HL-60 (cell line): ENCODE measurements at places on chromosomes 7 and 10.

GRCh38 chr7:152528612-152529011 is 92.8 kb upstream of the KMT2C start:
- DNase-seq, result no peak

GRCh38 chr10:6400821-6401465 is 179.1 kb downstream of the PRKCQ start:
- no peak for DNase-seq

DNA sequence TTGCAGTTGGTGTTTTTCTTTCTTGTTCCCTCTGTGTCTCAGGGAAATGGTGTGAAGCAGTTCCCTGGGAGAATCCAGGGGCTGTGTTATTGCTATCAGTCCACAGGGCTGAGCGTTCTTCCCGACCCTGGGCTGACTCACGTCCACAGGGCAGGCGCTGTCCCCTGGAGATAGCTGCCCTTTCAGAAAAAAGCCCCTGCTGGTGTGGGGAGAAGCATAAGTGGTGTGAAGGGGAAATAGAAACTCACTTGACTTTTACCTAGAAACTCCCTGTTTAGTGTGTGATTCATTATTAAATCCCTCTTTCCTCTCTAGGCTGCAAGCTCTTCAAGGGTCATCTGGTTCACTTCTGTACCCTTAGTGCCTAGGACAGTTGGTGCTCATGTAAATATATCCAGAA is 63.3 kb upstream of the SMNDC1 start:
- DNase-seq, result no peak

DNA sequence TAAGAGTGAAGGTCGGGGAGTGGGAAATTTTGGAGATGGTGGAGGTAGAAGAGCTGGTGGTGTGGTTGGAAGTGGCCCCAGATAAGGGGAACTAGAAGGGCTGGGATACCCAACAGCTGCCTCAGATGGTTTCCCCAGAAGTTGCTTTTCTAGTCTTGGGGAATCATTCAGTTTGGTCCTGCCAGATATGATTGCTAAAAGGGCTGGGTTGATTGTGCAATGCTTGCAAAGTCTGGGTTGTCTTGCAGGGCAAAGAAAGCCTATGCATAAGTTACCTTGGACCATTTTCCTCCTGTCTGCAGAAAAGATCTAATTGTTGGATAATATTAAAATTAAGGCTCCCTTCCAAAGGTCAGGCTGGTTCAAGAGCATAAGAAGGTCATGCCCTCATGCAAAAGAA is 213.8 kb upstream of the ZNF804B start:
- no peak for DNase-seq

GRCh38 chr7:17988141-17988540 is 39.5 kb downstream of the PRPS1L1 start:
- no peak for DNase-seq

DNA sequence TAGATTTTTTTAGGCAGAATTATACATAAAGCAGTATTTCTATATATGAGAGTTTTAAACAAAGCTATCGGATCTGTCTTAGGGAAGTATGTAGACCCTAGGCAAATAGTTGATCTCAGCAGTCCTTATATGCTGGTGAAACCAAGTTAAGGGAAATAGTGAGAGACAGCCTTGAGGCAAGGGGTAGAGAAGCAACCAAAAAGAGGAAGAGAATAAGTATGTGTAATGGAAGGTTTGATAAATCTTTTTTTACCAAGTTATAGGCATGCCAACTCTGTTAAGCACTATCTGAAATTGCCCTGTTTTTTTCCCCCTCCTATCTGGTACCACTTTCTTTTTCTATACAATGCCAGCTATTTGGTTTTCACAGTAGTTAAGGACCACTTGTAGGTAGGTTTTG is 19.9 kb downstream of the SPAG6 start:
- no peak for DNase-seq

DNA sequence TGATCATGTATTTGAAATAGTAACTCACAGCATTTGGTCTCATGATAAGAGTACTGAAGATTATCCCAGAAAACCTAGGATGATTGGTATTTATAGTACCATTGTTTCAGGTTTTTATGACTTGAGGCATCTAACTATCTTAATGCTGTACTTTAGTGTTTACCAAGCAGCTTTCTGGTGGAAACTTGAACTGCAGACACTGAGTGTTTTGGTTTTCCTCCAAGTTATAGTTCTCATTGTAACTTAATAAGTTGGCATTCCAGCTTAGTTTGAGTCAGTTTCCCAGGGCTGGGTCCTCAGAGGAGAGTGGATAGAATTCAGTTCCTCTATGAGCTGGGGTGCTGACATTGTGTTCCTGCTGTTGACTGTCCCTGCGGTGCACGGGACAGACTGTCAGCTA is 50.4 kb downstream of the SEC23IP start:
- no peak for DNase-seq

GRCh38 chr10:22338931-22339330 is 6.4 kb upstream of the SPAG6 start:
- no peak for DNase-seq

GRCh38 chr10:101569323-101569621 is 18.8 kb downstream of the POLL start:
- no peak for DNase-seq

- peak; percentile 45 for DNase-seq
Observed at GRCh38 chr10:37754538-37755323, 102.7 kb downstream of the ZNF248 start.

DNA sequence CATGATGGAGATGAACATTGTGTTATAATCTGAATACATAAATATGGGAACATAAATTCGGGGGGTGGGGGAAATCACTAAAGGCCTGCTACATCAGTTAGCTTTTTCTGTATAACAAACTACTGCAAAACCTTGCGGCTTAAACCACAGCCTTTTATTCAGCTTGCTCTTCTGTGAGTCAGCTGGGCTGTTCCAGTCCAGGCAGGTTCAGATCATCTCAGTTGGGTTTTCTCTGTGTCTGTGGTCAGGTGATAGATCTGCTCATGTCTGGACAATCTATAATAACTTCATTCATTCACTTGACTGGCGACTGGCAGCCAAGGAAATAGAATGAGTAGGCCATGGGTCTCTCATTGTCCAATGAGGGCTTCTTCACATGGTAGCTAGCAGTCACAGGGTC is 23.5 kb downstream of the HTR7 start:
- no peak for DNase-seq
